ENCODE measurements at places on chromosomes 5 and 9. TPM values are rescaled to one million over a fixed set of nuclear protein-coding genes. Genes with fewer than 3 reads are reported as not detected.

GRCh38 chr9:98974554-98974953 is 30.8 kb downstream of the COL15A1 start:
- H3K36me3 ChIP-seq: no peaks in the 10 kb centered on the region
- DNase-seq: no peak
- no peak overlapping the region for H3K27ac ChIP-seq
- no peak overlapping the region for H3K4me3 ChIP-seq

DNA sequence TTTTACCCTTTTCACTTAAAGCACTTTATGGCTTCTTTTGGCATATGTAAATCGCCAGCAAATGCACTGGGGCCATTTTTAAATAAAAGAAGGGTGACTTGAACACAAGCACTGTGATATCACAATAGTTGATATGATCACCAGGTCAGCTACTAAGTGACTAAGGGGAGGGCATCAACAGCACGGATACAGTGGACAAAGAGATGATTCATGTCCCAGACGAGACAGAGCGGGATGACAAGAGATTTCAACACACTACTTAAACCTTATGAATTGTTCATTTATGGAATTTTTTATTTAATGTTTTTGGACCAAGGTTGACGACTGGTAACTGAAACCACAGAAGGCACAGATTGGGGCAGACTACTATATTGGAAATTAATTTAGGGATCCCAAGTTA is 54.1 kb downstream of the RORB start:
- H3K27ac ChIP-seq: no peak overlapping the region
- no peaks in the 10 kb centered on the region for H3K4me1 ChIP-seq
- DNase-seq: no peak
- no peaks in the 10 kb centered on the region for H3K36me3 ChIP-seq
- H3K27me3 ChIP-seq: no peaks in the 10 kb centered on the region

Gene CIZ1
- polyA plus RNA-seq: 43.3 TPM

GRCh38 chr5:26622947-26623346 is 415.4 kb downstream of the CDH9 start:
- no peak overlapping the region for H3K27ac ChIP-seq
- H3K4me1 ChIP-seq: no peaks in the 10 kb centered on the region
- no peaks in the 10 kb centered on the region for H3K27me3 ChIP-seq
- H3K36me3 ChIP-seq: no peaks in the 10 kb centered on the region
- no peak for DNase-seq

- DNase-seq: peak; percentile 73
- H3K36me3 ChIP-seq: peaks cover 5% of the 10 kb centered on the region
- H3K27me3 ChIP-seq: no peaks in the 10 kb centered on the region
- peaks cover 4% of the 10 kb centered on the region for H3K4me1 ChIP-seq
Observed at GRCh38 chr5:33441241-33442177, 744 bp downstream of the TARS1 start.

GRCh38 chr9:123302348-123303214 is 34.2 kb upstream of the STRBP start:
- no peak overlapping the region for H3K4me3 ChIP-seq
- H3K36me3 ChIP-seq: no peaks in the 10 kb centered on the region
- DNase-seq: no peak
- H3K4me1 ChIP-seq: peaks cover 2% of the 10 kb centered on the region

- no peaks in the 10 kb centered on the region for H3K4me1 ChIP-seq
- peak; percentile 94 for DNase-seq
- no peaks in the 10 kb centered on the region for H3K36me3 ChIP-seq
- no peaks in the 10 kb centered on the region for H3K27me3 ChIP-seq
- peak within 1 kb of the TSS; percentile 5 for H3K4me3 ChIP-seq
Observed at GRCh38 chr9:115117999-115118878, at the start of gene TNC. Gene TNC (minus strand): TSS chr9:115118157. CDS start chr9:115091018, 27,139 bp downstream.

DNA sequence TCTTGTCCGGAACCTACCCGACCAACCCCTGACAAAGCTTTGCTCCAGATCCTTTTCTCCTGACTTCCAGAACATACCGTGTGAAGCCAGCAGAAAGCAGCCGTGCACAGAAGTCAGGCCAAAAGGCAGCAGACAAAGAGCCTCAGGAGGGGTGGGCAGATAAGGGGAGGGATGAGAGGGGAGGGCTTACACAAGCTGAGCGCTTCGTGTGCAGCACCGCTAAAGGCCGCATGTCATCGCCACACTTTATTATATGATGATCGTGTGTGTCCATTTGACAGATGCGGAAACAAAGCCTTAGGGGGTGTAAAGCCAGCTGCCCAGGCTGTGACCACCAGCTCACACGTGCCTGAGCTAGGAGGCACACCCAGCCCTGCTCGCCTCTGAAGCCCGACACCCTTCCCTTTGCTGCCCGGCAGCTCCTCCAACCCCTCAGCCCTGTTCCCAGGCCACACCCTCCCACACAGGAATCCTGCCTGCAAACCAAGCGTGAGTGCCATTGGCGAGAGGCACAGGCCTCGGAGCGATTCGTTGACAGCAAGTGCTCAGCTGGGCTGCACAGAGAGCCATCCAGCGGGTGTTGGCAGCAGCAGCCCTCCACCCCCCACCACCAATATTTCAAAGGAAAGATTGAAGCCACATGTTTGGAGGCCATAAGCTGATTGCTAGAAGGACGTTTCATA is 170.5 kb upstream of the SMIM23 start:
- peak; percentile 55 for DNase-seq
- peaks cover 9% of the 10 kb centered on the region for H3K27me3 ChIP-seq
- H3K4me1 ChIP-seq: peaks cover 8% of the 10 kb centered on the region
- no peak overlapping the region for H3K4me3 ChIP-seq

DNA sequence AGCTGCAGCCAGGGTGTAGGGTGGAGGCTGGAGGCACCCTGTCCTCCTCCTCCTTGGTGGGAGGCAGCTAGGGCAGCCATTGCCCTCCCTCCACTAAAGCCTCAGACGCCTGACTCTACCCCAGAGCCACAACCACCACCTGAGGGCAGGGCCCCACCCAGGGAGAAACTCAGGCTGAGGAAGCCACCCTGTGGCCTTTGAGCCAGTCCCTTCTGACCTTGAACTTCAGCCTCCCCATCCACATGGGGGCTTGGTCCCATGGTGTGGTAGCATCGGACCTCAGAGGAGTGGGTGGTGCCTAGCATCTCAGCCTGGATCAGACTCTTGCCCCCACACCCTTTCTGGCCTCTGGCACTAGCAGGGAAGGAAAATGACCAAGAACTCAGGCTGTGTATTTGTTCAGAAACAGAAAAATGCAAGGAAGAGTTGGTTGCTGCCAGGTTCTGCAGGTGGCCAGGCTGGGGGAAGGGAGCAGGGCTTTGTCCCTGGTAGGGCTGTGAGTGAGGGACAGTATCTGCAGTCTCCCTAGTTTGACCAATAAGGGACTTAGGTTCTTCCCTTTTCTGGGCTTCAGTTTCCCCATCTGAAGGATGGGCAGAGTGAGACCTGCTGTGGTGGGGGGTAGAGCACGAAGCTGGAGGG is 3.2 kb downstream of the DAB2IP start:
- H3K4me3 ChIP-seq: no peak overlapping the region
- H3K27me3 ChIP-seq: no peaks in the 10 kb centered on the region
- no peak for DNase-seq
- no peak overlapping the region for H3K27ac ChIP-seq
- H3K36me3 ChIP-seq: peaks cover 8% of the 10 kb centered on the region

GRCh38 chr5:175740014-175740413 is 82.1 kb downstream of the HRH2 start:
- no peak for DNase-seq
- H3K4me1 ChIP-seq: no peaks in the 10 kb centered on the region
- no peaks in the 10 kb centered on the region for H3K36me3 ChIP-seq
- no peak overlapping the region for H3K27ac ChIP-seq
- no peak overlapping the region for H3K4me3 ChIP-seq
- H3K27me3 ChIP-seq: peaks cover 3% of the 10 kb centered on the region

Gene SLC27A6
- polyA plus RNA-seq: 0.39 TPM

DNA sequence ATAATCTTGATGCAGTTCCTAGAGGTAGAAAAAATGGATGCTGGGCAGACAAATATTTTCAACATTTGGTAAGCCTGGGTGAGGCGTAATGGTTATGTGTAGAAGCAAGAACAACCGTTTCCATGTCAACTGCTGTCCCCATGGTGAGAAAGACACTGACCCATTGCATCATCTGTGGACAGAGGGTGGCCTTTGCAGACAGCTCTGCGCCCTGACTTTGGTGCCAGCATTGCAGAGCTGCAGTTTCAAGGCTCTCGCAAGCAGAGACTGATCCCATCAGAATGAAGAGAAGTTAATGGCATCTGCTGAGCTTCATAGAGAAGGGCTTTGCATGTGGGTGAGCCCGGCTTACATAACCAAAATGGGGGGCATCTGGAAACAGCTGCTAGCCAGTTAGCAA is 179.0 kb upstream of the ADRA1B start:
- H3K27ac ChIP-seq: no peak overlapping the region
- no peak overlapping the region for H3K4me3 ChIP-seq
- DNase-seq: no peak
- no peaks in the 10 kb centered on the region for H3K36me3 ChIP-seq

Gene LCN10
- polyA plus RNA-seq: 0.72 TPM

GRCh38 chr5:57420801-57421200 is 61.8 kb downstream of the ACTBL2 start:
- H3K4me3 ChIP-seq: no peak overlapping the region
- no peaks in the 10 kb centered on the region for H3K4me1 ChIP-seq
- H3K27me3 ChIP-seq: no peaks in the 10 kb centered on the region
- no peak overlapping the region for H3K27ac ChIP-seq

- DNase-seq: peak; percentile 53
- H3K27me3 ChIP-seq: peaks cover 3% of the 10 kb centered on the region
- H3K36me3 ChIP-seq: no peaks in the 10 kb centered on the region
- no peak overlapping the region for H3K27ac ChIP-seq
- peaks cover 9% of the 10 kb centered on the region for H3K4me1 ChIP-seq
Observed at GRCh38 chr5:144028058-144028457, 142.4 kb downstream of the YIPF5 start.

DNA sequence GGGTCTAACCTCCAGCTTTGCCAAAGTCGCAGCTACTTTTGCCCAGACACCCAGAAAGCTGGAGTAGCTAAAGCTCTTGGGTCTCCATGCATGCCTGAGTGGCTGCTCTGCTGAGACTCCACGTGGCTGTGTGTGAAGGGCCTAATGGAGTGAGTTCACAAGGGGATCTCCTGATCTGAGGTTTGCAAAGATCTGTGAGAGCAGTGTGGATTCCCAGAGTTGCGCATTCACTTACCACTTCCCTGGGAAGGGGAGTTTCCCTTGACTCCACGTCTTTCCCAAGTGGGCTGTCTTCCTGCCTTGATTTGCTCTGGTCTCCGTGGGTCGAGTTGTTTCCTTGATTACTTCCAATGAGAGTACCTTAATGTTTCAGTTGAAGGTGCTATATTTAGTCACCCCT is 17.6 kb upstream of the CDKN2B start:
- no peaks in the 10 kb centered on the region for H3K36me3 ChIP-seq
- no peaks in the 10 kb centered on the region for H3K27me3 ChIP-seq
- DNase-seq: no peak
- no peaks in the 10 kb centered on the region for H3K4me1 ChIP-seq

DNA sequence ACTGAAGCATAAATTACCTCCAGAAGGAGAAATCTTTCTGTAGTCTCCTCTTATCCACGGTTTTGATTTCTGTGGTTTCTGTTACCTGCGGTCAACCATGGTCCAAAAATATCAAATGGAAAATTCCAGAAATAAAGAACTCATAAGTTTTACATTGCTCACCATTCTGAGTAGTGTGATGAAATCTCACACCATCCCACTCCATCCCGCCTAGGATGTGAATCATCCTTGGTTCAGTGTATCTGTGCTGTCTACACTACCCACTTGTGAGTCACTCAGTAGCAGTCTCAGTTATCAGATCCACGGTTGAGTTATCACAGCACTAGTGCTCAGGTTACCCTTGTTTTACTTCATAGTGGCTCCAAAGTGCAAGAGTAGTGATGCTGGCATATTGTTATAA is 371.2 kb downstream of the NFIB start:
- DNase-seq: no peak
- no peak overlapping the region for H3K4me3 ChIP-seq
- H3K27ac ChIP-seq: no peak overlapping the region
- H3K4me1 ChIP-seq: peaks cover 34% of the 10 kb centered on the region

Gene LOX
- 13.1 TPM for polyA plus RNA-seq

Gene PHF24
- 0.14 TPM for polyA plus RNA-seq

DNA sequence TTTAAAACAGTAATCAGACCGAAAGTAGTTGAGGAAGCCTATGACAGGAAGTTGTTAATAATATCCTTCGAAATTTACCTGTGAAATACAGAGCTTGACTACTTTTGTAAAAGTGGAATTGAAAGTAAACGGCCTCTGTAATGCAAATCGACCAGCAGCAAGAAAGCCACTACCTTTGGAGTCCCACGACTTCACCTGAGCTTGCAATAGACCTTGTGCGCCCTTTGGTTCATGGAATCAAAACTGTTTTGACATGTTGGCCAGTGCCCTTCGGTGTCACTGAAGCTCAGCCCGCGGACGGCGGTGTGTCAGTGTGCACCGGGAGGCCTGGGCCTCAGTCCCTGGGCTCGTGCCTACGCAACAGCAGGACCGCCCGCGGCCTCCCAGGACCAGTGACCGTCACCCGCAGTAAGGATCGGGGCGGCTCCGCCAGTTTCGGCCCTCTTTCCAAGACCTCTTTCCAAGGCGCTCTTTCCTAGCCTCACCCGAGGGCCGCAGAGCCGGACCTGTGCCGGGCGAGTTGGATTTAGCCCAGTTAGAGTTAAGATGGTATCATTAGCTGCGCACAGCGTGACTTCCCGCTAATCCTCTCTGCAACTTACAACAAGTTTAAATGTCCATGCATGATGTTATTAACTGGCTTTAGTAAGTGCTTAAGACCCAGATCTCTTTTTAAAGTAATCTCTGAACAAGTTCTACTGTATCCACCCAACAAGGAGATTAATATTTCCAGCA is 223.3 kb downstream of the MEF2C start:
- no peaks in the 10 kb centered on the region for H3K36me3 ChIP-seq
- H3K27me3 ChIP-seq: peaks cover 3% of the 10 kb centered on the region
- H3K4me3 ChIP-seq: no peak overlapping the region
- no peaks in the 10 kb centered on the region for H3K4me1 ChIP-seq
- H3K27ac ChIP-seq: no peak overlapping the region

Gene GABRB2
- polyA plus RNA-seq: 0.31 TPM

Gene LHX3
- polyA plus RNA-seq: not detected

Gene SVEP1
- polyA plus RNA-seq: 6.5 TPM

GRCh38 chr5:37751227-37751626 is 88.6 kb downstream of the GDNF start:
- no peak overlapping the region for H3K27ac ChIP-seq
- no peak overlapping the region for H3K4me3 ChIP-seq
- H3K36me3 ChIP-seq: no peaks in the 10 kb centered on the region
- DNase-seq: no peak

DNA sequence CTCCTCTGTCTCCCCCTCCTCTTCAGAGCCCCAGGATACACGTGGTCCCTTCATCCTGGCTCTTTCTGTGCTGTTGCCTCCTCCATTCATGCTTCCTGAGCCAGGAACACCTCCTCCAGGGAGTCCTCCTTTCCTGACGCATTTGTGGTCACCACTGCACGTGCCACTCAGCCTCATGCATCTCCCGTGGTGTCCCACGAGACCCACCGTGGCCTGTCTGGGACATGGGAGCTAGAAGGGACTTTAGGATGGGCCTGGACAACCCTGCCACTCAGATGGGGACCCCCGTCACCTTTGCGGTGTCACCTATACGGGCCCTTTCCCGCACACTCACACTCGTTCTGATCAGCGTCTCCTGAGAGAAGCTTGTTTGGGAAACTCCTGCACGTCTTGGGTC is 6.7 kb downstream of the GLIPR2 start:
- no peak overlapping the region for H3K4me3 ChIP-seq
- no peaks in the 10 kb centered on the region for H3K36me3 ChIP-seq
- H3K27me3 ChIP-seq: no peaks in the 10 kb centered on the region
- DNase-seq: no peak
- peaks cover 27% of the 10 kb centered on the region for H3K4me1 ChIP-seq
- no peak overlapping the region for H3K27ac ChIP-seq

Gene CLIC3
- 17.2 TPM for polyA plus RNA-seq

GRCh38 chr9:135648494-135649410 is 9.4 kb upstream of the GLT6D1 start:
- DNase-seq: no peak
- H3K36me3 ChIP-seq: no peaks in the 10 kb centered on the region
- H3K27ac ChIP-seq: no peak overlapping the region
- H3K27me3 ChIP-seq: no peaks in the 10 kb centered on the region
- no peaks in the 10 kb centered on the region for H3K4me1 ChIP-seq
- no peak overlapping the region for H3K4me3 ChIP-seq

All from lung (tissue), 17 donors.